Body of pancreas (tissue), 4 donors: ENCODE measurements at places on chromosomes 2 and 18.

DNA sequence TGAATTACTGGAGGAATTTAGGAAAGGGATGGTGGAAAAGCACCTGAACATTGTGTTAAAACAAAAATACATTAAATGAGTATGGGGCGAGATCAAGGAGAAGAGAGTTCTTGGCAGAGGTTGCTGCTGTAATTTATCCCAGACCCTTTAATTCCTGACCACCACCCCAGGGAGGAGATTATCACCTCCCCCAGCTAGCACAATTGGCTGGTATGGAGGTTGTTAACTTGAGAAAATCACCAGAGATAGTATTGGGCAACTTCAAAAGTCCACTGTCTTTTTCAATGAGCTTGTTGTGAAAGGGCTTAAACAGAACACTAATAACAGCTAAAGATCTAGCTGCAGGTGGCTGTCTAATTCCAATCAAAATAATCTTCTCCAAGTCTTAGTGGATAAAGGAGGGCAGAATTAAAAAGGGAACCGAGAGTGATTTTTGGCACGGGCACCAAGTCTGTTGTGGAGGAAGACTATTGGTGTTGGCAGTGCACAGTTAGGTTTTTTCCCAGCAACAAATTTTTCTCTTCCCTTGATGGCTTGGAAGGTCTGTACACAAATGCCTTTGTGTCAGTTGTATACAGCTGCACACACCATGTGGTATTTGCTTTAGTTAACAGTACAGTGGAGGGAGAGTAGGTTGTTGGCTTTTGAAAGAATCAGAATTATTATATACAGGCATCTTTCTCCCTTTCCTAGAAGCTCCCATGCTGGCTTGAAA is 289.5 kb downstream of the SLC4A3 start:
- DNase-seq = no peak

GRCh38 chr2:1407950-1408675 is 5.2 kb upstream of the TPO start:
- DNase-seq = no peak

GRCh38 chr2:235267251-235267650 is 226.6 kb upstream of the AGAP1 start:
- no peak for DNase-seq

GRCh38 chr2:211503856-211504255 is 947.5 kb downstream of the CPS1 start:
- no peak for DNase-seq

GRCh38 chr2:29776406-29776805 is 145.0 kb downstream of the ALK start:
- DNase-seq = no peak

GRCh38 chr2:198961547-198961946 is 496.2 kb downstream of the SATB2 start:
- no peak for DNase-seq

- no peak for DNase-seq
Observed at GRCh38 chr2:3051266-3051665, 326.4 kb downstream of the EIPR1 start.

DNA sequence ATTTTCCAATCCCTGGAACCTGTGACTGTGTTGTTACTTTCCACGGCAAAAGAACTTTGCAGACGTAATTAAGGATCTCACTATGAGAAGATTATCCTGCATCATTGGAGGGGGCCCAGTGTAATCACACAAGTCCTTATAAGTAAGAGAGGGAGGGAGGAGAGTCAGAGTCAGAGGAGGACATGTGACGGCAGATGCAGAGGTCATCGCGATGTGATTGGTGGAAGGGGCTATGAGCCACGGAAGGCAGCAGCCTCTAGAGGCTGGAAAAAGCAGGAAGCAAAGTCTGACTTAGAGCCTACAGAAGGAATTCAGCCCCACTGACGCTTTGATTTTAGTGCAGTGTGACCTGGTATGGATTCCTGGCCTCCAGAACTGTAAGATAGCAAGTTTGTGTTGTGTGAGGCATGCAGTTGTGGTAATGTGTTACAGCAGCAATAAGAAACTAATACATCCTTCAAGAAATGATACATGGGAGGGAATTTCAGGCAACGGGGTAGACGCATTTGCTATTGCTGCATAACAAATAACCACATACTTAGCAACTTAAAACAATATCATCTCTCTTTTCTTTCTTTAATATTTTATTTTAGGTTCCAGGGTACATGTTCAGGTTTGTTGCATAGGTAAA is 112.7 kb upstream of the SERPINE2 start:
- no peak for DNase-seq
